ENCODE measurements at places on chromosomes 1 and 21. TPM values are rescaled to one million over a fixed set of nuclear protein-coding genes. Genes with fewer than 3 reads are reported as not detected.

Gene DFFB
- 15.6 TPM for total RNA-seq

Gene MPZ
- total RNA-seq, result 3.5 TPM

Gene PALMD
- under 0.01 TPM for total RNA-seq

Gene RSPH1
- 0.81 TPM for total RNA-seq

Gene GSTM5
- 0.27 TPM for total RNA-seq

Gene OR2L13
- 3.8 TPM for total RNA-seq

Gene SOX13
- 0.81 TPM for total RNA-seq

Gene CEPT1
- total RNA-seq, result 18.3 TPM

Gene TP73
- under 0.01 TPM for total RNA-seq

All from hematopoietic multipotent progenitor cell (in vitro differentiated cells).